ENCODE measurements at places on chromosomes 6 and 20.

- DNase-seq, result no peak
Measured at GRCh38 chr6:99901596-99902384, 92.2 kb downstream of the MCHR2 start.

DNA sequence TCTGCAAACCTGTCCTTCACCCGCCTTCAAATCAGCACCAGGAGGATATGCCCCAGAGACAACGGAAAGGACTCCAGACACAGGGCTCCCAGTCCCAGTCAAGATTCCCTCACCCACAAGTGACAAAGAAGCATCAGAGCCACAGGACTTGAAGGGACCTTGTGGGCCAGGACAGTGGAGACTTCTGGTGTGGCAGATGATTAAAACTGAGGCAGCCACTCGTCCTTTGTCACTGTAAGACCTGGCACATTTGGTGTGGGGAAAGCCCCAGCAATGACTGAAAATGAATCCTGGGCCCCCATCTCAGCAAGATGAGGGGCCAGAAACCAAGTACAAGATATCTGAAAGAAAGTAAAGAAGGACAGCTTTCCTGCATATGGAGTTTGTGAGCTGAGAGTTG is 15.6 kb upstream of the GMPR start:
- no peak for DNase-seq

GRCh38 chr20:50385733-50386640 is 124.2 kb upstream of the PTPN1 start:
- DNase-seq, result peak; percentile 65

- peak; percentile 60 for DNase-seq
Measured at GRCh38 chr6:68575765-68576439, 59.2 kb upstream of the ADGRB3 start.

- DNase-seq, result no peak
Measured at GRCh38 chr6:38815250-38815649, 100.1 kb downstream of the DNAH8 start.

Data from OCI-M1 (cell line).